RWPE2 (cell line): ENCODE measurements at places on chromosomes 4 and X.

- DNase-seq: no peak
Measured at GRCh38 chrX:149145845-149146285, 359.2 kb downstream of the IDS start.

GRCh38 chr4:26144526-26145155 lies 176.2 kb upstream of the RBPJ start:
- no peak for DNase-seq

- DNase-seq: no peak
Measured at GRCh38 chr4:13917015-13917414, 289.5 kb upstream of the BOD1L1 start.

DNA sequence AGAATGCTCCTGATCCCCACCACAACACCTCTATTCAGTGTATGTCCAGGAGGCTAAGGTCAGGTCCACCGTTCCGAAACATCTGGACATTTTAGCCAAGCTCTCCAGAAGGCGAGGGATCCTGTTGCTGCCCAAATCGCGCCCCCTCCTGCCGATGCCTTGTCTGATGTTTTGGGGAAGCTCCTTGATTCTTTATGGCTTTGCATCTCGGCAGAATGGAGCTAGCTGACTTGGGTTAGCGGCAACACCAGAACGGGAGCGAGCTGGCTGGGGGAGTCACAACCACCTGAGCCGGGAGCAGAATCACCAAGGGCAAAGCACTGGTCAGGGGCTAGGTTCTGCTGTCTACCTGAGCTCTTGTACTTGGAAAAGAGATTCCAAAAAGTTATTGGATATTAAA lies 6.6 kb upstream of the POU3F4 start:
- DNase-seq: no peak

DNA sequence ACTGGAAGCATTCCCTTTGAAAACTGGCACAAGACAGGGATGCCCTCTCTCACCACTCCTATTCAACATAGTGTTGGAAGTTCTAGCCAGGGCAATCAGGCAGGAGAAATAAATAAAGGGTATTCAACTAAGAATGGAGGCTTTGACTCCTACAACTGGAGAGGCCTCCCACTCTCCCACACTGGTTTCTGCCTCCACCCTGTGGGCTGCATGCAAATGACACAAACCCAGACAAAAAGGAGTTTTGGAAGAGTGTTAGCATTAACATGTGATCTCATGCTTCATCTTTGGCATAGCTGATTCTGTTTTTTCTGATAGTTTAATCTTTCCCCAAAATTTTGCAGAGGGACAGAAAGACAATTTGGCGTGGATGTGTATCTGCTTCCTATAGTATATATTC lies 80.8 kb upstream of the IQCM start:
- no peak for DNase-seq

- no peak for DNase-seq
Measured at GRCh38 chrX:40488296-40488695, 92.5 kb upstream of the ATP6AP2 start.

GRCh38 chr4:142721187-142721586 lies 124.9 kb downstream of the INPP4B start:
- DNase-seq: no peak

DNA sequence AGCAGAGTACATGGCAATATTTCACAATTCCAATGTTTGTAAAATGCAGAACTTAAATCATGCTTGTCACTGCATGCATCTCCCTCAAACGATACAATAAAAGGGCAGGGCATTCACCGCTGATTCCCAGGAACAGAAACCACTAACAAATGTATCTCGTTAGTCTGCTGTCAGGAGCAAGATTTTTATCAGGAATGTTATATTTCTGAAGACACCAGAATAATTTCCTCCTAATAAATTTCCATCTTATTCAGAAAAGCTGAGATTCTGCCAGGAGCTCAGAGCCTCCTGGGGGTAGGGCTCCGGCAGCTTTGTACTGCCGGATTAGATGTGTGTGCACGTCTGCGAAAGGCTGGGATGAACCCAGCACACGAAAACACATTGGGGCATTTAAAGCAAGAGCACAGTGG lies 54.0 kb upstream of the LDB2 start:
- no peak for DNase-seq

DNA sequence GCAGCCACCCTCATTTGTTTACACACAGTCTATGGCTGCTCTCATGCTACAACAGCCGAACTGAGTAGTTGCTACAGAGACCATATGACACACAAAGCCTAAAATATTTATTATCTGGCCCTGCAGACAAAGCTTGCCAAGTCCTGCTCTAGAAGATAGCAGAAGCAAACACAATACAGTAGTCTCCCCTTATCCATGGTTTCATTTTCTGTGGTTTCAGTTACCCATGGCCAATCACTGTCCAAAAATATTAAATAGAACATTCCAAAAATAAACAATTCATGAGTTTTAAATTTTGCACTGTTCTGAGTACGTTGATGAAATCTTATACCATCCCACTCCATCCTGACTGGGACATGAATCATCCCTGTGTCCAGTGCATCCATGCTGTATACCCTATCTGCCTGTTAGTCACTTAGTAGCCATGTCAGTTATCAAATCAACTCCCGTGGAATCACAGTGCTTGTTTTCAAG lies 40.2 kb upstream of the ZNF81 start:
- no peak for DNase-seq

DNA sequence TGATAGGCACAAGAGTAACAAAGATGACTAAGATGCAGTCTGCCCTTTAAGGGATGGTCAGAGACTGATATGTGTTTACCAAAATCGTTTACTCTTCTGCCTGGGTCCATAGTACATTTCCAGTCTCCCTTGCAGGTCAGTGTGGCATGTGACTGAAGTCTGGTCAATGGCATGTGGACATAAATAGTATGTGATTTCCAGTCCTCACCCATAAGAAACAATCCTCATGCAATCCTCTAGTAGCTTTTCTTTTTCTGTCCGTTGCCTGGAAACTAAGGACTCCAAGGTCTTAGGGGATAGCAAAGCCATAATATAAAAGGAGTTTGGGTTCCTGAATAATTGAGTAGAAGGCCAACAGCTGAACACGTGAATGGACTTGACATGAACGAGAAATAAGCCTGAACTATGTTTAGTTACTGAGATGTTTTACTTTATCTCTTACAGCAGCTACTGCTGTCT lies 1.1 kb downstream of the SLC9B2 start:
- no peak for DNase-seq

GRCh38 chr4:16192057-16192456 lies 34.2 kb downstream of the TAPT1 start:
- no peak for DNase-seq
